ENCODE measurements at places on chromosomes 6 and 20. TPM values are rescaled to one million over a fixed set of nuclear protein-coding genes. Genes with fewer than 3 reads are reported as not detected.

DNA sequence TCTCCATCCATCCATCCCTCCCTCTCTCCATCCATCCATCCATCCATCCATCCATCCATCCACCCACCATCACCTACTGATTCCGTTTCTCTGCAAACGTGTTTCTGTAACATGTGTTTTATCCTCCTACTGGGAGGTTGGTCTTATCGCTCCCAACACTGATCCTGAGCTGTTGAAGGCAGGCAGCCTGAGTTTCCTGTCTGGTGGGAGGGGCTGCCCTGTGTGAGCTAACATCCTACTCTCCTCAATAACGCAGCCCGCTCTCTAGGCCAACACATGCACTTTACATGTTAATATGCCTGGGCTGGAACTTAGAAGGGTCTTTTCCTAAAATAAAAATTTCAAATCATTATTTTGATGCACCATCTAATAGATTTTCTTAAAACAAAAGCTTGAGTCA is 126.5 kb downstream of the WDR27 start:
- no peak for DNase-seq

GRCh38 chr20:5222919-5223634 is 93.7 kb downstream of the PROKR2 start:
- DNase-seq = peak; percentile 66

- DNase-seq = no peak
Observed at GRCh38 chr6:35046862-35047261, 94.3 kb downstream of the TCP11 start.

LY6G6D gene
- polyA plus RNA-seq = not detected

DNA sequence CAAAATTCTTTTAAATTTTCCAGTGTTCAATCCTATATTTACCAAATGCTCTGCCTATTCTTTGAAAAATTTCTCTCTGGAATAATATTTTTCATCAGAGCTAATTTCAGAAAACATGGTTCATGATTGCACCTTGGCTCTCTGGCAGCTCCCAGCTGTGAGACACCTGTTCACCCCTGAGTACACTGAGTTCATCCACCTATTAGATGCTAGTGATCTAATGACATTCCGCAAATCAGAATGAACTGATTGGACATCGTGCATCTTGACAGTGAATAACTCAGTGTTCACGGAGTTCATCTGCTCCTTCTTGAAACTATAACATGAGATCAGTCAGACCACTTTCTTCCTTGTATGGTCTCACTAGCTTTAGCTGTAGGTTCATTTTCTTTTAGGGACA is 3.9 kb upstream of the SHPRH start:
- DNase-seq = no peak

- no peak for DNase-seq
Observed at GRCh38 chr6:96917098-96917497, 7.4 kb upstream of the KLHL32 start.

TPBG gene
- polyA plus RNA-seq = 6.7 TPM

- DNase-seq = no peak
Observed at GRCh38 chr6:164744301-164744700, 565.1 kb downstream of the C6orf118 start.

- no peak for DNase-seq
Observed at GRCh38 chr20:50405915-50406609, 104.1 kb upstream of the PTPN1 start.

GRCh38 chr6:89050697-89051096 is 29.9 kb upstream of the PNRC1 start:
- no peak for DNase-seq

BLOC1S5 gene
- polyA plus RNA-seq = 2.6 TPM

- no peak for DNase-seq
Observed at GRCh38 chr6:13877051-13877450, 47.7 kb upstream of the RNF182 start.

EEF1A2 gene
- 86.9 TPM for polyA plus RNA-seq

DNA sequence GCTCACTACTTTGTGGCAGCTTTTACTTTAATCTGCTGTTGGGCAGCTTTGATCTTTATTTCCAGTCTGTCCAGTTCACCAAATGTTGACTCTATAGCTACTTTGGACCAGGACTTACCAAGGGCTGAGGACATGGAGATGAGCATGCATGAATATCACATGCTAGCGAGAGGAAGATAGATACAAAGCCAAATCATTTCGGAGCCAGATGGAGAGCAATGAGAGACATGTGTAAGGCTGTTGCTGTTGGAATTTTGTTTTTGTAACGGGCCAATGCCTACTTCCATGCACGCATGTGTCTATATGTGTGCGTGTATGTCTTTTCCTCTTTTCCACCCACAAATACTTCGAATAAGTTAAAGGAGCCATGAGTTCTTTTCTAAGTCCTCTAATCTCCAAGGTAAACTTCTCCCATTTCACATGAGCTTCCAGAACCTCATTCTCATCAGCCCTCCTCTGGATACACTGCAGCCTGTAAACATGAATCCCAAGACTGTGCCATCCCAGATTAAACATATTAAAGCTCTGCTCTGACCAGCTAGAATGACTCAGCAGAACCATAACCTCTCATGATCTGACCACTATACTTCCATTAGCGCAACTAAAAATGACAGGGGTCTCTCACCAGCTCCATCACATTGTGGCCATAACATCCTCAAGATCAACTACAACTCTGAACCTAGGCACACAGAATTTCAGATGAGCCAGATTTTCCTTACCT is 160.7 kb downstream of the LRFN2 start:
- DNase-seq = no peak

DNA sequence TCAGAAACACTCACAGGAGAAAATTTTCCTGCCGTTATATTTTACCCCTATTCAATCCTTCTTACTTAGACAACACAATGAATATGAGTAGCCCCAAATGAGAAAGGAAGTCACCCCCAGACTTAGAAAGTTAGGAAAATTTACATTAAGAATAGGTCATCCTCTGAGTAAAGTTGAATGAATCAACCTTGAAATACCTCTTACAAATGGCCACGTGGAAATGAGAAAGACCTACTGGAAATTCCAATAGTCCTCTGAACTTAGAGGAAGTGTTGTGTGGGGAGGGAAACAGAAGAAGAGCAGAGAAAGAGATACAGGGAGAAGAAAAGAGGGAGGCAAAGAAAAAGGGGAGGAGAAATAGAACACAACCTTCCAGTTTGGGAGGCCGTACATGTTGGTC is 43.7 kb downstream of the PHACTR1 start:
- no peak for DNase-seq

- no peak for DNase-seq
Observed at GRCh38 chr20:56503916-56504315, 20.6 kb upstream of the FAM209A start.

GRCh38 chr6:161044335-161044734 is 52.8 kb downstream of the MAP3K4 start:
- DNase-seq = no peak

- no peak for DNase-seq
Observed at GRCh38 chr6:24867104-24867703, 68.5 kb upstream of the ARMH2 start.

SALL4 gene
- 3.0 TPM for polyA plus RNA-seq
